ENCODE measurements at places on chromosomes 12 and 14.

DNA sequence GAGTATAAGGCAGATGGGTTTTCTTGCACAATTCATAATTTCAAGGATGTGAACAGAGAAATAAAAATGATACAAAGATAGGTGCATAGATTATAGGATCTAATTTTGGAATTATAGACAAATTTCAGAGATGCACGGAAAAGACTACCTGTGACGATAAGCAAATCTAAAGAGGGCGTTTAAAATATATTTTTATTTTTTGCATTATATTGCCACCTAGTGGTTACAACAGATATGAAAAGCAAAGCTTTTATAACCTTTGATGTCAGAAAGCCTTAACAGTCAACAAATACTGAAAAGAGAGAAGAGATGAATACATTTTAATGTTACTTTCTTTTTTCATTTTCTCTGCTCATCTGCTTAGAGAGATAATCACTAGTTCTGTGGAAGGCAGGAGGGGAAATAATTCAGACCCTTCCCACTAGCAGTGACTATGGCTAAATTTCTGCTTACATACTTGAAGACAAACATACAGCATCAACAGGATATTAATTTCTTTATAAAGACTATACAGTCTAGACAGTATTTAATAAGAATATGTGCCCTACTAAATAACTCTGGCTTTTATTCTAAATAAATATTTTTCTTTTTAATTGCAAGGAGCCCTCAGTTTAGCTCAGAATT lies 46.3 kb downstream of the NTS start:
- peak; percentile 18 for DNase-seq

- DNase-seq: no peak
These were observed 30.5 kb downstream of the RAB35 start for GRCh38 chr12:120085920-120086645.

GRCh38 chr12:55720894-55721444 lies 776 bp downstream of the RDH5 start:
- DNase-seq: no peak

DNA sequence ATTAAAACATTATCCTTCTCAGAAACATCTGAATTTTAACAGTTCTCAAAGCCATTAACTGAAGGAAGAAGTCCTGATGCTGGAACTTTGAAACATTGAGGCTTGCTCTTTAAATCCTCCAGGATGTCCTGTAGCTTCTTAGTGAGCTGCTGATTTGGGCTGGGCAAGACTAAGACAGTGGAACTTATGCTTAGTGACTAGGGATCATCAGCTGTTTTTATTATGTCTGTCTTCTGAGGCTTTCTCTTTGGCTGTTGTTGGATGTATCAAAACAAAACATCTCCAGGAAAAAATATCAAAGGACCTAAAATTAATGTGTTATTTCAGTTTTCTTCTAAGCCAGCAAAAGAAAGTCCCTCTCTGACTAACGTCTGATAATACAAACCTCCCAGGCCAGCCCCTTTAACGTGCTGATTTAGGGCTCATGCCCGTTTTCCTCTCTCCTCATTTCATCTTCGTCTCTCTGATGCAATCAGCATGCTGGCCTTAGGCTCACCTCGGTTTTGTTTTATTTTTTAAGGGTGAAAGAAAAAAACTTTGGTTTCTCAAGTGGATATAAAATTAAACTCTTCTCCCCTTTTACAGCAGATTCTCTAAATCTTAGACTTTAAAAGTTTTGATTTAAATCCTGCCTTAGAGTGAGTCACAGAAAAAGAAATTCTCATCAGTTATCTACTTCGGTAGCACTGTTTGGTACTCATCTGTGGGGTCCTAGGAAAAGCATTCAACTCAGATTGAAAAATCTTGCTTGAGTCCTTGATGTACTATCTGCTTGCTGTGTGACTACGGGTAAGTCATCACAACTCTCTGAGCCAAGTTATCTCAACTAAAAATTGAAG lies 106.2 kb upstream of the CCDC91 start:
- DNase-seq: no peak

GRCh38 chr14:95838862-95839261 lies 37.8 kb upstream of the TUNAR start:
- no peak for DNase-seq

DNA sequence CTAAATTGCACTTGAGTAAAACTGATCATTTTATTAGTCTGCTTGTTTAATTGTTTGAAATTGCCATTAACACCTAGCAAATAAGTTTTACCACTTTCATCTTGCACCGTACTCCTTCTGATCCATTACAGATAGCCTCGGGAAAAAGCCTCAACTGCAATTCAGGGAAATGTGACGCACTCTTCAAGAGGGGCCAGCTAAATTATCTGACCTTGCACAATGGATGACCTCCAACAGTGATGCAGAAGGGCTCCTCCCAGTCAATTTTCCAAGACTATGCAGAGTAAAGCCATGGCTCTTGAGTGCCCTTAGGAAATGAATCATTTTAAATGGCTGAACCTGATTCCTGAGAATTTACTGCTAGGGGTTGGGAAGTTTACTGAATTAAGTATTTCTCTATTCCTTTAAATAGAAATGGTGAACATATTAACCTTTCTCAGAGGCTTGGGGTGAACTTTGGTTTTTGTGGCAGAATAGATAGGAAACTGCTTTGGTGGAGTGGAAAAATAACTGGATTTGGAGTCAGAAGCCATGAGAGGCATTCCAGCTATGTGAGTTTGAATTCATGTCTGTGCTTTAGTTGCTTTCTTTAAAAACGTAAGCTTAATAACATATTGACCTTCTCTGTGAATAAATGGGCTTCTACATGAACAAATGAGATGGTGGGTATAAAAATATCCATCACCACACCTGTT lies 64.8 kb upstream of the OVCH1 start:
- DNase-seq: no peak

- no peak for DNase-seq
These were observed 56.4 kb downstream of the PITPNM2 start for GRCh38 chr12:123094349-123095077.

DNA sequence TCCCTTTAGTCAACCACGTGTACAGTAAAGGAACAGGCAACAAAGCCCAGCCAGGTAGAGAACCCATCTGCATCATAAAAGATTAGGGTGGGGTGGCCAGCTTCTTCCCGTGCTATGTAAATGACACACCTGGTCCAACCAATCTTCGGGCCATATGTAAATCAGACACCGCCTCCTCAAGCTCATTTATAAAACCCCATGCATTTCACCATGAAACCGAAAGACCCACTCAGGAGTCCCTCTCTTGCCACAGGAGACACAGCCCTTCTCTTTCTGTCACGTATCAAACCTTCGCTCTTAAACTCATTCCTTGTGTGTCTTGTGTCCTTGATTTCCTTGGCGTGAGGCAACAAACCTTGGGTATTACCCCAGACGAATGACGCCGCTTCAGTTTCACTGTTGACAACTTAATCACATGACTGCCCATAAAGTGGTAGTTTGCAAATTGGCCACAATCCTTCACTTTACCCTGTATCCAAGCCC lies 59.8 kb upstream of the TBPL2 start:
- no peak for DNase-seq

- no peak for DNase-seq
These were observed at the start of gene ATN1 for GRCh38 chr12:6927379-6928021. Gene ATN1, plus strand, starts transcription at chr12:6927959. Its CDS starts 6,043 bp downstream, at chr12:6934002.

GRCh38 chr14:24382064-24382371 lies 14.0 kb downstream of the NFATC4 start:
- no peak for DNase-seq

- no peak for DNase-seq
These were observed 149.6 kb downstream of the PLXNC1 start for GRCh38 chr12:94297876-94298505.

DNA sequence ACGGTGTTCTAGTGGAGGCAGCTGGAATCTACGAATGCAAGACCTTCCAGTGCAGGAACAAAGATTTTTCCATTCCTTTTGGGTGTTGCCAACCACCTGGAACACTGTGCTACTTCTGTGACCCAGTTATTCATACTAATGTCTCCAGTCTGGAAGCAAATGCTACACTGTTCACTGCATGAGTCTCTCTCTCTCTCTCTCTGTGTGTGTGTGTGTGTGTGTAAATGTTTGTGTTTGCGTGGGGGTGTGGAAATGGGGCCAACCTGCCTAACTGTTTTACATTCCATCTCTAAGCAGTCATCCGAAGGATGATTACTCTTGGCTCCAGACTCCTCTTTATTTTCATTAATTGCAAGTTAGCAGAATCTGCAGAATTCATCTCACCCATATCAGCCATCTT lies 29.9 kb upstream of the YBX3 start:
- DNase-seq: no peak

GRCh38 chr12:58450868-58451482 lies 469.3 kb downstream of the LRIG3 start:
- no peak for DNase-seq

DNA sequence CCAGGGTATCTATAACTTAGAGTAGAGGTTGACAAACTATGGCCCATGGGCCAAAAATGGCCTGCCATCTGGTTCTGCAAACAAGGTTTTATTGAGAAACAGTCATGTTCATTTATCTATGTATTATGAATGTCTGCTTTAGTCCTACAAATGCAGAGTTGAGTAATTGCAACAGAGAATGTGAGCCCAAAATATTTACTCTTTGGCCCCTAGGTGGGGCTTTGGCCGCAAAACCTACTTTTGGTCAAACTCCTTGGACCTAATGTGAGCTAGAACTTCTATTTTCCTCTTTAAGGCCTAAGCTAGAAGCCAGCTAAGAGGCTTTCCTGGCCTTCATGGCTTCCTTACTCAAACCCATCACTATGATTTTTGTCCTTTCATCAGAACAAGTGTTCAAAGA lies 379.1 kb downstream of the NELL2 start:
- DNase-seq: no peak

- DNase-seq: no peak
These were observed 268.2 kb upstream of the ATP2B1 start for GRCh38 chr12:89976866-89977265.

DNA sequence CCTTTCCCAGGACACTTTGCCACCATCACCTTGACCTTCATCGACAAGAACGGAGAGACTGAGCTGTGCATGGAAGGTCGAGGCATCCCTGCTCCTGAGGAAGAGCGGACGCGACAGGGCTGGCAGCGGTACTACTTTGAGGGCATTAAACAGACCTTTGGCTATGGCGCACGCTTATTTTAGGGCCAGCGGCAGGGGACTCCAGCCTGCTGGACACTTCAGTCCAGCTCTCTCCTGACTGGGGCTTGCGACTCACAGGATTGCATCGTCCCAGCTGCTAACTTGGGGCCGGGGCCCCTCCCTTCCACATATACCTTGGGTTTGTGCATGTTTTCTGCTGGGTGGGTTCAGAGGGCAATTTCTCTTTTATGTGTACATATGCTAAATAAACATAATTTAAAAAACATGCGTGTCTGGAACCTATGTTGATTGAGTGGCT lies 11.2 kb downstream of the AHSA1 start:
- no peak for DNase-seq

DNA sequence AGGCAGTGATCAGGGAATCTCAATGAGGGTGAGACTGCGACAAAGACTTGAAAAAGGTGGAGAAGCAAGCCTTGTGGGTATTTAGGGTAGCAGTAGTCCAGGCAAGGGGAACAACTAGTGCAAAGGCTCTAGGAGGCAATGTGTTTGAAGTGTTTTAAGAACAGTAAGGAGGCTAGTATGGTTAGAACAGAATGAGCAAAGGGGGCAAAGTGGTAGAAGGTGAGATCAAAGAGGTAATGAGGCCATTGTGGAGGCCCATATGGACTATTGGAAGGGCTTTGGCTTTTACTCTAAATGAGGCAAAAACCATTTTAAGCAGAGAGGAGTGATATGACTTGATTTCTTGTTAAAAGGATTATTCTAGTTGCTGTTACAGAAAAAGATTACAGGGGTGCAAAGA lies 16.8 kb downstream of the HIF1A start:
- no peak for DNase-seq

DNA sequence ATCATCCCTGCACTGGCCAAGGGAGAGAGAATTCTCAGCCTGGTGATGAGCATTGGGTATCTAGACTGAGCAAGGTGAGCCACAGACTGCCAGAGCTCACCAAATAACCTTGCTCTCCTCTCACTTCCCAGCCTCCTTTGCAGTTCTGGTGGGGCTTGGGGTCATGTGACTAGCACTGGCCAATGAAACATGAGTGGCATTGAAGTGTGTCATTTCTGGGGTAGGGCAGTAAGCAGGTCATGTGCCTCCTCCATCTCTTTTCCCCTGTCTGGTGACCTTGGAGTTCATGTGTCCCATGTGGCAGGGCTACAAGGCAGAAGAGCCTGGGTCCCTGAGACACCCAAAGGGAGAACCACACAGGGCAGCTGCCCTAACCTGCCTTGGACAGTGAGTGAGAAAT lies 3.6 kb upstream of the KRT72 start:
- DNase-seq: no peak

GRCh38 chr14:76958980-76959710 lies 69.4 kb downstream of the IRF2BPL start:
- DNase-seq: no peak

DNA sequence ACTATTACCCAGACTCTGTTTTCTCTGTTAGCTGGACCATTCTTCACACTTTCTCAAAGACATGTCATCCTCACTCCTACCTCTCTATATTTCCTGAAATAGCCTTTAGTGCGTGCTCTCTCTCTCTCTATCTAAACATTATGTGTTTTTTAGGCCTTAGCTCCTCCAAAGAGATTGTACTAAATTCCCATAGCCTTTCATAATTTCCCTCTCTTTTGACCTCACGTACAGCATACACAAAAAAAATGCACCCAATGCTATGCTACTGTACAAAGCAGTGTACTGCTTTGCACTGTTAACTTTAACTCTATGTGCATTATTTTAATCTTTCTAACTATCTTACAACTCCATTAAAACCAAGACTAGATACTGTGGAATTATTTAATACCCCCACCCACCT lies 288.4 kb downstream of the DAD1 start:
- no peak for DNase-seq

DNA sequence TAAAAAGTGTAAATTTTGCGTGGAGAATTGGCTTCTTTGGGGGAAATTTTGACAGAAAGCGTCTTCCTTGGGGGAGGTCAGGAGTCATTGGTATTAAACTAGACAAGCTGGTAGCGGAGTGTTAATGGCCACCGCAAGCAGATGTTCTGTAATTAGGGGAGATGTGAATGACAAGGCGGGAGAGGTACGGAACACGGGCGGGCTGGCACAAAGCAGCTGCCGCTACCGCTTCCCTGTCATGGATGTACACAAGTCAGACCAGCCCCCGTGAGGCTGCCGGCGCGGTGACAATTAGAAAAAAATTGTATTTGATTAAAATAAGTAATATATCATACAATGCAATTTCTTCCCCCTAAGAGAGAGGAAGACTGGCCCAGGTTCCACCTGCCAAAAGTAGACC lies 501.6 kb downstream of the VRK1 start:
- no peak for DNase-seq

- no peak for DNase-seq
These were observed 350.5 kb upstream of the TMTC1 start for GRCh38 chr12:30134229-30134628.

GRCh38 chr14:50813544-50813863 lies 17.5 kb downstream of the NIN start:
- DNase-seq: no peak

Measured in hematopoietic multipotent progenitor cell treated with erythropoietin and hydrocortisone succinate and interleukin-3 and kit ligand, for 15 days (in vitro differentiated cells).